ENCODE measurements at places on chromosomes 3 and 15. TPM values are rescaled to one million over a fixed set of nuclear protein-coding genes. Genes with fewer than 3 reads are reported as not detected.

Gene C3orf49
- total RNA-seq, result not detected

Gene SUSD5
- total RNA-seq, result 7.4 TPM

Gene GOLGA8S
- 0.23 TPM for total RNA-seq

Gene CIAO2A
- total RNA-seq, result 40.8 TPM

Gene ARGFX
- total RNA-seq, result not detected

Gene GRK7
- not detected for total RNA-seq

Gene SLC12A1
- 5.8 TPM for total RNA-seq

Data from diencephalon (tissue), 1 donor.